Esophagus squamous epithelium (tissue), 5 donors: ENCODE measurements at places on chromosomes 6 and 20.

- no peak for DNase-seq
Measured at GRCh38 chr6:116106146-116106545, 5.5 kb downstream of the NT5DC1 start.

DNA sequence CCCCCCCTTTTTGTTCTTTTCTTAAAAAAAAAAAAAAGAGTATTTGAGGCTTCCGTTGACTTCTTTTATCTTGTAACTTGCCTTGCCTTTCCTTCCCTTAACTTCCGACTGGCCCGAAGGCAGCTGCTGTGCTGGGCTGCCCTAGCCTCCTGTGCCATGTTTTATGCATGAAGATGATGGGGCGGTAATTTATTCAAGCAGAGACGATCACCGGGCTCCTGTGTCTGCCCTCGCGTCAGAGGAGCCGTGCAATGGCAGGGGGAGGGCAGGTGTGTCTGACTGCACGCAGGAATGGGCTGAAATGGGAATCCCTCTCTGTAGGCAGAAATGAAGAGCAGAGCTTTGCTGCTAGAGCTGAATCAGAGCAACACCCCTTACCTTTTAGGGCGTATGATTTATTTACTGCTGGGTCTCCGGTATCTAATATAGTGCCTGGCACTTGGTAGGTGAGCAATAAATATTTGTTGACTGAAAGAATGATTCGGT lies 106.3 kb upstream of the RIPOR2 start:
- no peak for DNase-seq

DNA sequence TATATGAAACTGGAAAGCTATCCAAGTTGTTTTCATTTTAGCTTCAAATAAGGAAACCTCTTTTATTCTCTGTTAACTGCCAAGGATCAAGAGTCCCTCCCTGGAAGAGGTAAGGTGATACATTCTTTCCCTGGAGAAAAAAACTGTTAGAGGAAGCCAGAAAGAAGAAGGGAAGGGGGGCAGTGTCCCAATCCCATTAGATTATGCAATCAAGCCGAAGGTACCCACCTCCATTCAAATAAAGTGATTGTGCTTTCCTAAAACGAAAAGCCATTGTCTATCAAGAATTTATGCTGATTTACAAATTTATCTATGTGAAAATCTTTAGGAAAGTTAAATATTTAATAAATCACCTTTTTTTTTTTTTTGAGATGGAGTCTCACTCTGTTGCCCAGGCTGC lies 9.5 kb upstream of the UQCC1 start:
- no peak for DNase-seq

- no peak for DNase-seq
Measured at GRCh38 chr20:23139524-23139923, 53.4 kb upstream of the CD93 start.

GRCh38 chr6:152004036-152004566 lies 196.6 kb downstream of the ESR1 start:
- no peak for DNase-seq
